ENCODE measurements at places on chromosomes 5 and 9. TPM values are rescaled to one million over a fixed set of nuclear protein-coding genes. Genes with fewer than 3 reads are reported as not detected.

DNA sequence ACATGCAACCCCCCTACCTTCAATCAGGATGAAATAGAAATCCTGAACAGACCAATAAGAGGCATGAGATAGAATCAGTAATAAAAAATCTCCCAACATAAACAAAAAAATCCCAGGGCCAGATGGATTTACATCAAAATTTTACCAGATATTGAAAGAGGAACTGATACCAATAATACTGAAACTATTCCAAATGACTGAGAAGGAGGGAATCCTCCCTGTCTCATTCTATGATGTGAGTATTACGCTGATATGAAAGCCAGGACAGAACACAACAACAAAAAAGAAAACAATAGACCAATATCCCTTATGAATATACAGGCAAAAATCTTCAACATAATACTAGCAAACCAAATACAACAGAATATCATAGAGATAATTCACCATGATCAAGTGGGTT, 109.0 kb upstream of the SMC2 start:
- H3K4me3 ChIP-seq = no peak overlapping the region
- H3K27me3 ChIP-seq = no peaks in the 10 kb centered on the region
- H3K36me3 ChIP-seq = no peaks in the 10 kb centered on the region
- no peak for DNase-seq

KIAA0825 gene
- total RNA-seq = 12.4 TPM

GRCh38 chr5:123358751-123359150, 64.5 kb downstream of the CEP120 start:
- no peaks in the 10 kb centered on the region for H3K27me3 ChIP-seq
- no peak overlapping the region for H3K27ac ChIP-seq
- DNase-seq = no peak
- H3K36me3 ChIP-seq = no peaks in the 10 kb centered on the region
- no peak overlapping the region for H3K4me3 ChIP-seq

IQGAP2 gene
- total RNA-seq = 27.6 TPM

AKNA gene
- total RNA-seq = 47.7 TPM

- H3K4me1 ChIP-seq = no peaks in the 10 kb centered on the region
- H3K36me3 ChIP-seq = no peaks in the 10 kb centered on the region
- DNase-seq = no peak
- H3K27ac ChIP-seq = no peak overlapping the region
Observed at GRCh38 chr5:26310415-26310814, 728.0 kb downstream of the CDH9 start.

- no peaks in the 10 kb centered on the region for H3K27me3 ChIP-seq
- H3K4me1 ChIP-seq = peaks cover 1% of the 10 kb centered on the region
- no peak overlapping the region for H3K4me3 ChIP-seq
- H3K27ac ChIP-seq = no peak overlapping the region
- no peaks in the 10 kb centered on the region for H3K36me3 ChIP-seq
- DNase-seq = no peak
Observed at GRCh38 chr9:70595211-70595610, 180.8 kb upstream of the KLF9 start.

DNA sequence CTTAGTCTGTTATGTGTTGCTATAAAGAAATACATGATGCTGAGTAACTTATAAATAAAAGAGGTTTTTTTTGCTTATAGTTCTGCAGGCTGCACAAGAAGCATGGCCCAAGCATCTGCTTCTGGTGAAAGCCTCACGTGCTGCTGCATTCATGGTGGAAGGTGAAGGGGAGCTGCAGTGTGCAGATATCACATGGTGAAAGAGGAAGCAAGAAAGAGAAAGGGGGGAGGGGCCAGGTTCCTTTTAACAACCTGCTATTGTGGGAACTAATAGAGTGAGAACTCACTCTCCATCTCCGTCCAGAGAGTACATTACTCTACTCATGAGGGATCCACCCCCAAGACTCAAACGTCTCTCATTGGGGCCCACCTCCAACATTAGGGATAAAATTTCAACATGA, 12.5 kb upstream of the PARP8 start:
- no peaks in the 10 kb centered on the region for H3K4me1 ChIP-seq
- no peak overlapping the region for H3K4me3 ChIP-seq
- no peaks in the 10 kb centered on the region for H3K27me3 ChIP-seq
- H3K27ac ChIP-seq = no peak overlapping the region

CDX1 gene
- 0.66 TPM for total RNA-seq

DNA sequence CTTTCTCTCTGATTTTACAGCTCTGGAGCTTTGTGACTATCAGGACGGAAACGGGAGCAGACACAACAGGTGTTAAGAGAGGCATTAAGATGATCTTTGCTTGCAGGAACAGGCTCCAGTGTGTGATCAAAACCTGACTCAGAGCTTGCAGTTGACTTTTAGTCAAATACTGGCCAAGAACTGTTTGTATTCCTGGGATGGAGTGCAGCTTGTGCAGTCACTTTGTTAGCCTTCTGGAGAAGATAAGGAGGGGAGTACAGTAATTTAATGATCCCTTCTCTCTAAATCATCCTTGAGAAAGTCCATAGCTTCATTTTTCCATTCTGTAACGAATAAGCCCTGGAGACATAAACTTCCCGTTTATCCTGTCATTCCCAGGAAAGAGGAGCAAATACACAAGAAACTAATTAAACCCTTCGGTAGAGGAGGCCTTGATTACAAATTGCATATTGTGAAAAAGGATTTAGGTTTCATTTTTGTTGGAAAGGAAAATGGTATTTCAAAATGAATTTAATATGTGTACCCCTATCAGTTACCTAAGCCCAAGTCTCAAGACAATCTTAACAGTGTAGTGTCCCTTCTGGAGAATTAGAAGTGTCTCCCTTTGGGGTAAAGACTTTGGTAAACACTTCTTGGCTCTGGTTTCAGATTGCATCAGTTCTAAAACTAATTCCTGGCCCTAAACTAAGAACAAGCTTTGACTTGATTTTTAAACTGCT, 3.1 kb upstream of the STOM start:
- peaks cover 17% of the 10 kb centered on the region for H3K4me1 ChIP-seq
- H3K36me3 ChIP-seq = no peaks in the 10 kb centered on the region
- peak overlapping the region; percentile 91 for H3K27ac ChIP-seq
- H3K4me3 ChIP-seq = no peak overlapping the region

GOLPH3 gene
- 63.9 TPM for total RNA-seq

DNA sequence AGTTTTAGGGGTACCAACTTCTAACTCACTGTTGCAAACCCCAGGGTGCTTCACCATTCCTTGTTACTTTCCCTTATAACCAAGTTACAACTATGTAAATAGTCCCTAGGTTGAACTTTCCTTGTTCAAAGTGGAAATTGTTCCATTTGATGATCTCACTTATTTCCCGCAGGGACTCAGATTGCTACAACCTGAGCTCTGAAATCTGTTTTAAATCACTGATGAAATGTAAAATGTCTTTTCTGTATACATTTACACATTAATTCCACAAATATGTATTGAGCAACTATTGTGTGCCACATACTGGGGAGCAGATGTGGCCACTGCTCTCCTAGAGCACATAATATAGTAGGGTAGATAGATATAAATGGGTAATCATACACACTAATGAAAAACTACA, 69.1 kb upstream of the TARS1 start:
- H3K36me3 ChIP-seq = no peaks in the 10 kb centered on the region
- no peaks in the 10 kb centered on the region for H3K4me1 ChIP-seq
- no peak overlapping the region for H3K4me3 ChIP-seq
- H3K27ac ChIP-seq = no peak overlapping the region

GRCh38 chr5:137492331-137492730, 6.8 kb downstream of the SPOCK1 start:
- no peak overlapping the region for H3K4me3 ChIP-seq
- no peaks in the 10 kb centered on the region for H3K36me3 ChIP-seq
- no peaks in the 10 kb centered on the region for H3K27me3 ChIP-seq
- no peak for DNase-seq
- H3K4me1 ChIP-seq = no peaks in the 10 kb centered on the region

DNA sequence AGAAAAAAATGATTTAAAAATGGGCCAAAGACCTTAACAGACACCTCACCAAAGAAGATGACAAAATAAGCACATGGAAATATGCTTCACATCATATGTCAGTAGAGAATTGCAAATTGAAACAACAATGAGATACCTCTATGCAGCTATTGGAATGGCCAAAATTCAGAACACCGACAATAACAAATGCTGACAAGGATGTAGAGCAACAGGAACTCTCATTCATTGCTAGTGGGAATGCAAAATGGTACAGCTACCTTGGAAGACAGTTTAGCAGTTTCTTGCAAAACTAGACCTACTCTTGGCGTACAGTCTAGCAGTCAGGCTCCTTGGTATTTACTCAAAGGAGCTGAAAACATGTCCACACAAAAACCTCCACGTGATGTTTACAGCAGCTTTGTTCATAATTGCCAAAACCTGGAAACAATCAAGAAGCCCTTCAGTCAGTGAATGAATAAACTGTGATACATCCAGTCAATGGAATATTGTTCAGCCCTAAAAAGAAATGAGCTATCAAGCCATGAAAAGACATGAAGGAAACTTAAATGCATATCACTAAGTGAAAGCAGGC, 10.5 kb upstream of the MVB12B start:
- DNase-seq = no peak
- no peak overlapping the region for H3K27ac ChIP-seq
- no peaks in the 10 kb centered on the region for H3K27me3 ChIP-seq

DNA sequence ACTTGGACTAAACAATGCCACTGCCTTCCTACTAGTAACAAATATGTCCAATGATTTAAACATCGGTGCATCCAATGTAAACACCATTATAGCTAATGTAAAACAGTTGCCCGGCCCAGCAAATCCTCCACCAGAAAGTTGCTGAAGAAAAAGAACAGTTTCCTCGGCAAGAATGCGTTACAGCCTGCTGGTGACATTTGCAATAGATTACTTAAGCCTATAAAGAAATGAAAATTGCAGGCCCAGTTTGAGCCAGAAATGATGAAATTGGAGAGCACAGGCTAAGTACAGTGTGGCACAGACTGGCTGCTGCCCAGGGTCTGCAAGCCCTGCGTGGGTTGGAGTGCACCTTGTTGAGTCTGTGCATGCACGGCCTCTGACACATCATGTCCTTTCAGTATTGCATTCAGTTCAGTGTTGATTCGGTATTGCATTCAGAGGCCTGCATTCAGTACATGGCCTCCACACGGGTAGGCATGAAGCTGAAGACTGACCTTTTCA, 406.0 kb upstream of the KLF4 start:
- H3K27ac ChIP-seq = no peak overlapping the region
- DNase-seq = no peak
- H3K36me3 ChIP-seq = no peaks in the 10 kb centered on the region
- no peaks in the 10 kb centered on the region for H3K27me3 ChIP-seq

PCDHB8 gene
- total RNA-seq = 2.1 TPM

DNA sequence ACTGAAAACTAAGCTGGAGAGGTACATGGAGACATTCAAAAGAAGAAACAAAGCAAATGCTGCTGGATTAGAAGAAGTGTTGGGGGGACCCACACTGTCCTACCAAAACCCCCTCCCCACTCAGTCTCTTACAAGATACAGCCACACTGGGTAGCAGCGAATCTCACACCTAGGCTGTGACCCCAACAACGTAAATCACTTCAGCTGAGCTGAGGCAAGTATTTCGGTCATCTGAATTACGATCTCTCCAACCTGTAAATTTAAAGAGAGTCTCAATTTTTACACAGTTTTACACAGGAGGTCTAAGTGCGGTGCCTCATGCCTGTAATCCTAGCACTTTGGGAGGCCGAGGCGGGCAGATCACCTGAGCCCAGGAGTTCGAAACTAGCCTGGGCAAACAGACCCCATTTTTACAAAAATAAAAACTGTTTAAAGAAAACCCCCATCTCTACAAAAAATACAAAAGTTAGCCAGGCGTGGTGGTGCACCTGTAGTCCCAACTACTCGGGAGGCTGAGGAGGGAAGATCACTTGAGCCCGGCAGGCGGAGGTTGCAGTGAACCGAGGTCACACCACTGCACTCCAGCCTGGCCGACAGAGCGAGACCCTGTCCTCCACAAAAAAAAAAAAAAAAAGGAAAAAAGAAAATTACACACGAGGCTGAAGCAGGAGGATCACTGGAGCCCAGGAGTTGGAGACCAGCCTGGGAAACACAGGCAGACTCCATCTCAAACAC, 3.4 kb downstream of the CAMSAP1 start:
- H3K27ac ChIP-seq = no peak overlapping the region
- H3K4me1 ChIP-seq = peaks cover 18% of the 10 kb centered on the region
- H3K27me3 ChIP-seq = no peaks in the 10 kb centered on the region
- no peaks in the 10 kb centered on the region for H3K36me3 ChIP-seq

DNA sequence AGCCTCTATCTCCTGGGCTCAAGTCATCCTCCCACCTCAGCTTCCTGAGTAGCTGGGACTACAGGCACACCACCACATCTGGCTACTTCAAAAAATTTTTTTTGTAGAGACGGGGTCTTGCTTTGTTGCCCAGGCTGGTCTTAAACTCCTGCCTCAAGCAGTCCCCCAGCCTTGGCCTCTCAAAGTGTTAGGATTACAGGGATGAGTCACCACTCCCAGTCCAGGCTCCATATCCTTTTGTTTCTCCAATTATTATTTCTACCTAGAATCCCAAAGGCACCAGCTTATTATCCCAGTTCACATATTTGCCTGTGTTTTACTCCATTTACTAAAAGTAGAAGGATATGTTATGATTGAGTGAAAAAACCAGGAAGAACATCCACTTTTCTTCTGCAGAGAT, 84.9 kb downstream of the TEK start:
- no peak for DNase-seq
- H3K4me1 ChIP-seq = no peaks in the 10 kb centered on the region
- H3K27ac ChIP-seq = no peak overlapping the region
- H3K4me3 ChIP-seq = no peak overlapping the region
- no peaks in the 10 kb centered on the region for H3K27me3 ChIP-seq
- no peaks in the 10 kb centered on the region for H3K36me3 ChIP-seq

GRCh38 chr5:81344736-81345135, 43.3 kb downstream of the ZCCHC9 start:
- H3K4me1 ChIP-seq = no peaks in the 10 kb centered on the region
- H3K4me3 ChIP-seq = no peak overlapping the region
- DNase-seq = no peak
- H3K27ac ChIP-seq = no peak overlapping the region

PDLIM7 gene
- 32.7 TPM for total RNA-seq

GRCh38 chr5:116371935-116372334, 202.7 kb downstream of the SEMA6A start:
- no peak overlapping the region for H3K4me3 ChIP-seq
- no peak overlapping the region for H3K27ac ChIP-seq
- DNase-seq = no peak
- no peaks in the 10 kb centered on the region for H3K4me1 ChIP-seq
- H3K36me3 ChIP-seq = no peaks in the 10 kb centered on the region
- H3K27me3 ChIP-seq = no peaks in the 10 kb centered on the region

DNA sequence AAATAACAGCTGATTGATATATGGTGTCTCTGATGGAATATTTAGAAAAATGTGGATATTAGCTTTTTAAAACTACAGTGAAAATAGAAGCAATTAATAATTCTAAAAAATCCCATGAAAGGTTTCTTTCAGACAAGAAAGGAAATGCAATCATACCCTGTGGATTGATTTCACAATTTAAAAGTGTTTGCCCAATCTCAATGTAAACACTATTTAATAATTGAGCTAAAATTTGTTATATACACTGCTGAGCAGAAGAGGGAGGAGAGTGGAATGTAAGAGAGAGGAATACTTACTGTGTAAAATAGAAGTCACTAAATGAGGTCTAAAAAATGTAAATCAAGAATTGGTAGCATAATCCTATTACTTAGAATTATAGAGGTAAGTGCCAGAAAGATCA, 76.9 kb downstream of the FEM1C start:
- no peaks in the 10 kb centered on the region for H3K27me3 ChIP-seq
- H3K36me3 ChIP-seq = no peaks in the 10 kb centered on the region
- DNase-seq = no peak
- H3K4me3 ChIP-seq = no peak overlapping the region
- H3K4me1 ChIP-seq = no peaks in the 10 kb centered on the region
- no peak overlapping the region for H3K27ac ChIP-seq
